ENCODE measurements at places on chromosomes 1 and 21.

DNA sequence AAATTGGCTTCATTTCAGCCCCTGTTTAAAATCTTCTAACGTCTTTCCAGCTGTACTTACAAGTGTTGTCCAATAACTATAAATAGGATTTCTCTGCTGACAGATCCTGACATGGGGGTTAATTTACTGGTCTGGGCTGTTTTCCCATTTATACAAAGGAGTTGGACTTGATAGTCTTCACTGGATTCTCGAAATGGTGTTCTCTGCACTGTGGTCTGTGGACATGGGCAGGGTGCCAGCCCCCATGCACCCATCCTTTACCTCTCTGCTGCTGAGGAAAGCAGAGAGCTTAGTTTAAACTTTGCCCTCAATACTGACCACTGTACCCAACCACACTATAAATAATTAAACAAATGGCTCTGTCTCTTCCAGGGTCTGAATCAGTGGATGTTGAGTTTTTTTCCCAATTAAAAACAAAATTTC is 5.2 kb downstream of the DIO1 start:
- no peak for DNase-seq
- peaks cover 7% of the 10 kb centered on the region for H3K27me3 ChIP-seq
- H3K4me3 ChIP-seq: no peak overlapping the region
- H3K36me3 ChIP-seq: no peaks in the 10 kb centered on the region

DNA sequence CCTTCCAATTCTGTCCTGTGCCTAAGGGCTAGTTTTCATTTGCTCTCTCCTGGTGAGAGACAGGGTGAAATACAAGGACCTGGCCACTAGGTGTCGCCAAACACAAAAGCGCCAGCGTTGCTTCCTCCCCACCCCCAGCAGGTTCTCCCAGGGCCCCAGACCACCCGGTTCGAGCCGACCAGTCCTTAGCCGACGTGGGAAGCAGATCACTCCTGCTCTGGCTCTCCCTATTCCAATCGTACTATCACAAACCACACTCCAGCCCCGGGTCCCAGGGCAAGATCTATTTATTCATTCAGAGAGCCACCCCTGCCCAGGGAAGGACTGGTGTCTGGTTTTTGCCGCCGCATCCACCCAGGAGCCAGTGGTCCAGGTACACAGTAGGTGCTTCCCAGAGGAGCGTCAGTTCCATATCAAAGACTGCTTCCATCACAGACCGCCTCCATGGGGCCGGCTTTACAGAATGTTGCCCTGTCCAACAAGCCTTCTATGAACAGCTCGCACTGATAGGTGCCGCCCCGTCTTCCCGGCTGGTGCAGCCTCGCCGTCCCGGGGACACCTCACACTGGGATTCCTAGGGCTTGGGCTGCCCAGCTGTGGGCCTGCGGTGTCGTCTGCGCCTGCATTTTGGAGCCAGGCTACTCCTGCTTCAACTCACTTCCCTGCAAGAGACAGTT is 35.0 kb downstream of the CTNNBIP1 start:
- no peaks in the 10 kb centered on the region for H3K36me3 ChIP-seq
- H3K4me1 ChIP-seq: peaks cover 4% of the 10 kb centered on the region
- H3K4me3 ChIP-seq: no peak overlapping the region
- peak; percentile 81 for DNase-seq

DNA sequence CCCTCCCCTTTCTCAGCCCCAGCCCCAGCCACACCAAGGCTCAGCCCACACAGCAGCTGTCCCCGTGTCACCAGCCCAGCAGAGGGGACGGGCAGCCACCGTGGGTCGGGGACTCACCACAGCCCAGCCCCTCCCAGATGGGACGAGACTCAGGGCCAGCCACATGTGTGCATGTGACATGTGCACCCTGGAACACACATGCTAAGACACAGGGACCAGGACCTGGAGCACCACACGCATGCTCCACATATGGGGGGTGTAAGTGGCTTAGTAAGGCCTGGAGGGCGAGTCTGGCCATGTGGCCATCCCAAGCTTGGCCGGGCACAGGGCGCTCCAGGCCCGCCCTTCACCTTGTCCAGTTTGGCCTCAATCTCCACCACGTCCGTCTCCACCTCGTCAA is 4.0 kb downstream of the ACAP3 start:
- no peaks in the 10 kb centered on the region for H3K27me3 ChIP-seq
- H3K36me3 ChIP-seq: no peaks in the 10 kb centered on the region
- DNase-seq: no peak
- H3K27ac ChIP-seq: no peak overlapping the region

GRCh38 chr1:103561643-103562395 is 9.6 kb upstream of the AMY2B start:
- no peak for DNase-seq
- peaks cover 4% of the 10 kb centered on the region for H3K36me3 ChIP-seq
- no peaks in the 10 kb centered on the region for H3K27me3 ChIP-seq
- no peak overlapping the region for H3K4me3 ChIP-seq
- H3K27ac ChIP-seq: no peak overlapping the region

GRCh38 chr1:199909137-199909536 is 118.4 kb upstream of the NR5A2 start:
- peaks cover 4% of the 10 kb centered on the region for H3K27me3 ChIP-seq
- no peaks in the 10 kb centered on the region for H3K4me1 ChIP-seq
- H3K36me3 ChIP-seq: no peaks in the 10 kb centered on the region

DNA sequence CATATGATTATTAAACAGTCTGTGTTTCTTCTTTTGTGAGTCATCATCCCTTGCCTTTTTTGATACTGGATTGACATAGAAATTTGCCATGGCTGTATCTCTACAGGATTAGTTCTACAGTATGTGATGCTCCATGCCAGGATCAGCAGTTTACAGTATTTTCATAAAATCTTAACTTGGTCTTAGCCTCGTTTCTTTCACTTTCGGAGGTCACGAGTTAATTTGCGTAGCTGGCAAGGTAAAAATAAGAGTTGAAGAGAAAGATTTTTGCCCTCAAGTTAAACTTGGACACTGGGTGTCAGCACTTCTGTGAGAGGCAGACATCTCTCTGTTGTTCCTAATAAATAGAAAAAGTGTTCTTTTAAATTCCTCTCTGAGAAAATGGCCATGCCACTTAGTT is 79.1 kb downstream of the CACNA1E start:
- no peaks in the 10 kb centered on the region for H3K36me3 ChIP-seq
- H3K27ac ChIP-seq: no peak overlapping the region
- no peak for DNase-seq
- H3K4me1 ChIP-seq: no peaks in the 10 kb centered on the region

DNA sequence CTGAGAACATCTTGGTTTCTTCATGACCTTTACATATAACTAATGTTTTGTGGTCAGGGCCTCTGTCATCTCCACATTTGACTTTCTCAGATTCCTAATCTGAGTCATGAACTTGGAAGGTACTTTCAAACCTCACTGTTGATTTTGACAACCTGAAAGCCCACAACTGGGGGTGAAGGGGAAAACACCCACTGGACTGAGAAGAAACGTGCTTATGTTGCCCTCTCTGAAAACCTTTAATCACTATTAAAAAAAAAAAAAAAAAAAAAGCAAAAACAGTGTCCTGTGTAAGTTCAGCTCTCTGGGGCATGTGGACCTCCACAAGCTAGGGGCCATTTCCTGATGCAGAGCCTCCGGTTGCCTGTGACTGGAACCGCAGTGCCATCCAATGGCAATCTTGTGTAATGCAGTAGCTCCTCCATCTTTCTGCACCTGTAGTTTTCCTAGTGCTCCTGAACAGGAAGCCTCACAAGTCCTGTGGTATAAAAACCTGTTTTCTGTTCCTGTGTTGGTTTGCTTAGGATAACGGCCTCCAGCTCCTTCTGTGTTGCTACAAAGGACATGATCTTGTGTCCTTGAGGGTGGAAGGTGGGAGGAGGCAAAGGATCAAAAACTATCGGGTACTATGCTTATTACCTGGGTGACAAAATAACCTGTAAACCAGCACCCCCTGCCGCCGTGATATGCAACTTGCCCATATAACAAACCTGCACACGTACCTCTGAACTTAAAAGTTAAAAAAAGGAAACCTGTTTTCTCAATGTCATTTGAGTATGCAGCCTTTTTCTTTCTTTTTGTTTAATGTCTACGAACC is 124.5 kb downstream of the ZNF648 start:
- H3K27ac ChIP-seq: peak overlapping the region; percentile 35
- H3K4me3 ChIP-seq: no peak overlapping the region
- H3K4me1 ChIP-seq: peaks cover 5% of the 10 kb centered on the region
- peaks cover 8% of the 10 kb centered on the region for H3K27me3 ChIP-seq

DNA sequence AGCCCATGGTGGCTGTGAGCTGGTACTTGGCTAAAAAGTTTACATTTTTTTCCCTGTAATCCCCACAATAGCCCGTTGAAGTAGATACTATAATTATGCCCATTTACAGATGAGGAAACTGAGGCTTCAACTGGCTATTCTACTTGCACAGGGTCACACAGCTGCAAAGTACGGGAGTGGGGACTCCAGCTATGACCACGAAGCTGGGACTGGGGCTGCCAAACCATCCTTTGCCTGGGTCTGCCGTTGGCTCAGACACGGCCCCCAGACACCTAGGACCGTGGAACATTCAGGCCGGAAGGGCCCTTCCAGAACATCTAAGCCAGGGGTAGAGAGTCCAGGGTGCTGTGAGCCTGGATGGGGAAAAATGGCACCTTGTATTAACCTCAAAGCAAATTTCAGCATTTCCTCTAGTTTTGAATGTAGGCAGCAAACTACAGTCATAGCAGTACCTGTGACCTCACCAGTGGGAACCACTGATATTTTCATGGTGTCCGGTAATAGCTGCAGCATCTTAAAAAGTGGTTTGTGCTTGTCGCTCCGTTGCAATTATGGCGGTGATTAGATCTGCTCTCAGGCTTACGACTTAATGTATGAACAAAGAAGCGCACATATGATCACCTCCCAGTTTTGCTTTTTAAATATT is 4.3 kb downstream of the TP73 start:
- peaks cover 44% of the 10 kb centered on the region for H3K27me3 ChIP-seq
- no peak for DNase-seq
- peaks cover 14% of the 10 kb centered on the region for H3K4me1 ChIP-seq
- no peaks in the 10 kb centered on the region for H3K36me3 ChIP-seq
- no peak overlapping the region for H3K27ac ChIP-seq
- H3K4me3 ChIP-seq: no peak overlapping the region

GRCh38 chr1:213291526-213291925 is 240.5 kb downstream of the RPS6KC1 start:
- no peak for DNase-seq
- H3K4me1 ChIP-seq: no peaks in the 10 kb centered on the region
- H3K27me3 ChIP-seq: no peaks in the 10 kb centered on the region
- no peak overlapping the region for H3K27ac ChIP-seq
- H3K4me3 ChIP-seq: no peak overlapping the region
- peaks cover 2% of the 10 kb centered on the region for H3K36me3 ChIP-seq

GRCh38 chr1:41800311-41800829 is 118.4 kb downstream of the HIVEP3 start:
- H3K36me3 ChIP-seq: no peaks in the 10 kb centered on the region
- H3K27me3 ChIP-seq: no peaks in the 10 kb centered on the region

DNA sequence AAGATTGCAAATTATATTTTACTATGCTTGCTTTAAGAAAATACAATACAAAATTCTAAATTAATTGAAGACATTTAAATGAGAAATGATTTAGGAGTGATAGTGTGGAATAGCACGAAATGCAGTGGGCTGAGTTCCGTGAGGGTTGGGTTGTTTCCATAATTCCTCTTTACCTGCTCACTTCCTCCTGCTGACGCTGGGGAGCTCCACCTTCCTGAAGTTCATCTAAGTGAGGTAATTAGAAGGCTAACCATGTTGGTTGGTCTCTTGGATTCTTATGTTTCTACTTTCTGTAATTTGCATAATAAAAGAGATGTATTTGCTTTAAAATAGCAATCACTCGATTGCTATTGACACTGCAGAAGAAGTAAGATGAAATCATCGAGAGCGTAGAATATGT is 4.7 kb downstream of the OR14I1 start:
- H3K4me1 ChIP-seq: no peaks in the 10 kb centered on the region
- H3K27ac ChIP-seq: no peak overlapping the region
- no peaks in the 10 kb centered on the region for H3K36me3 ChIP-seq
- no peak for DNase-seq
- H3K4me3 ChIP-seq: no peak overlapping the region

GRCh38 chr21:34959607-34960006 is 89.5 kb downstream of the RUNX1 start:
- peaks cover 12% of the 10 kb centered on the region for H3K36me3 ChIP-seq
- DNase-seq: no peak
- no peak overlapping the region for H3K4me3 ChIP-seq
- no peaks in the 10 kb centered on the region for H3K27me3 ChIP-seq
- peaks cover 78% of the 10 kb centered on the region for H3K4me1 ChIP-seq
- H3K27ac ChIP-seq: peak overlapping the region; percentile 12

DNA sequence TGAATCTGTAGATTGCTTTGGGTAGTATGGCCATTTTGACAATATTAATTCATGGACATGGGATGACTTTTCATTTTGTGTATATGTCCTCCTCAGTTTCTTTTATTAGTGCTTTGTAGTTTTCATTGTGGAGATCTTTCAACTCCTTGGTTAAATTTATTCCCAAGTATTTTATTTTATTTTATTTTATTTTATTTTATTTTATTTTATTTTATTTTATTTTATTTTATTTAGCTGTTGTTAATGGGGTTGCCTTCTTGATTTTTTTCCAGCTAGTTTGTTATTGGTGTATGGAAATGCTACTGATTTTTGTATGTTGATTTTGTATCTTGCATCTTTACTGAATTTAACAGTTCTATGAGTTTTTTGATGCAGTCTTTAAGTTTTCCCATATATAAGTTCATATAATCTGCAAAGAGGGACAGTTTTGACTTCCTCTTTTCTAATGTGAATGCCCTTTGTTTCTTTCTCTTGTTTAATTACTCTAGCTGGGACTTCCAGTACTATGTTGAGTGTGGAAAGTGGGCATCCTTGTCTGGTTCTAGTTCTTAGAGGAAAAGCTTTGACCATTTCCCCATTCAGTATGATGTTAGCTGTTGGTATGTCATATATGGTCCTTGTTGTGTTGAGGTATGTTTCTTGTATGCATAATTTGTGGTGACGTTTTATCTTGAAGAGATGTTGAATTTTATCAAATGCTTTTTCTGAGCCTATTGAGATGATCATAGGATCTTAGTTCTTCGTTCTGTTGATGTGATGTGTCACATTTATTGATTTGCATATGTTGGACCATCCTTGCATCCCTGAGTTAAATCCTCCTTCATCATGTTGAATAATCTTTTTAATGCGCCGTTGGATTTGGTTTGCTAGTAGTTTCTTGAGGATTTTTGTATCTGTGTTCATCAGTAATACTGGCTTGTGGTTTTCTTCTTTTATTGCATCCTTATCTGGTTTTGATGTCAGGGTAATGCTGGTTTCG is 14.3 kb downstream of the CEPT1 start:
- peaks cover 59% of the 10 kb centered on the region for H3K4me1 ChIP-seq
- no peak for DNase-seq
- no peaks in the 10 kb centered on the region for H3K27me3 ChIP-seq
- H3K4me3 ChIP-seq: no peak overlapping the region
- no peak overlapping the region for H3K27ac ChIP-seq

Data from activated naive CD8-positive, alpha-beta T cell treated with anti-CD3 and anti-CD28 coated beads, Interleukin-2, amount 50 U/mL, for 24 hours (primary cell).